ENCODE measurements at places on chromosomes 11 and 22. TPM values are rescaled to one million over a fixed set of nuclear protein-coding genes. Genes with fewer than 3 reads are reported as not detected.

The MAPK1 gene
- 139 TPM for total RNA-seq

The KCNQ1 gene
- total RNA-seq: not detected

The HTR3A gene
- total RNA-seq: not detected

- no peak for DNase-seq
Measured at GRCh38 chr11:14642453-14642852, 1.2 kb upstream of the PDE3B start.

- no peak for DNase-seq
Measured at GRCh38 chr22:47417699-47418098, 655.2 kb downstream of the TBC1D22A start.
